ENCODE measurements at places on chromosomes 16 and 17.

- no peak for DNase-seq
These were observed 26.7 kb upstream of the USP7 start for GRCh38 chr16:8990445-8990844.

- DNase-seq, result no peak
These were observed 11.8 kb downstream of the HID1 start for GRCh38 chr17:74960570-74961342.

DNA sequence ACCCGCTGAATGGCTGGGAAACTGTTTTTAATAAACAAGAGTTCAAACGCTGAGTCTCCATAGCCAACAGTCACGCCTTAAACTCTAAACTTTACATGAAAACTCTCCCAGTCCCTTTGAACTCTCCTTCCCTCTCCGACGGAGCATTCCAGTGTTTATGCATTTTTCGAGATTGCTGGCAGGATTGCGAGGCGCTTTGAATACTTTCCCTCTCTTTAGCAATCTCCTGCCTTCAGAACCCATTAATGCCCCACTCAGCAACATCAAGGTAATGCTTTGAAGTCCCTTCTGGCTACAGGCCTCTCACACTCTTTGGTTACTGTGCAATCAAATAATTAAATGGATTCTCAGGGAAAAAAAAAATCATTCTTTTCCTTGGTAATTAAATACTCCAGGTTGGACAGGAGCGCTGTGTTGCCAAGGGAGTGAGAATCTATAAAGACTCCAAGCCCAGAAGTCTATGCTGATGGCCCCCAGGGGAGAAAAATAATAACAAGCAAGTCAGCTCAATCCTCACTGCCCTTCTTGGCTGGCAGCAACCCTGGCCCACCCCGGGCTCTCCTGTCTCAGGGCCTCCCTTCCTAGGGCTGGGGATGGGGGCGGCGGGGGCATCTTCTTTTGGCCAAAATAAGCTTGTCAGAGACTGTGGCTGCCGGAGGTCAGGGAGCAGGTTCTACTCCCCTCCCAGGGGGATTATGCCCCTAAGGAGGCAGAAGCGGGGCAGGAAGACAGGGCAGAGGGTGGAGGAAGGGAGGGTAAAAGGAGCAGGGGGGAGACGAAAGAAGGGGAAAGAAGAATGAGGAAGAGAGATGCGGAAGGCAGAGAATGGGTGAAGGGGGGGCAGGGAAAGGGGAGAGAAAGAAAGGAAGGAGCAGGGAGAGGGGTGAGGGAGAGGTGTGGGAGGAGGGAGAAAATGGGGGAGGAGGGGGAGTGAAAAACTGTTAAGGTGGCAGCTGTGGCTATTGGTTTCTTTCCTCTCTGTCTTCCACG lies 45.2 kb downstream of the AXIN2 start:
- DNase-seq, result peak; percentile 11

- no peak for DNase-seq
These were observed 4.2 kb downstream of the RPL13 start for GRCh38 chr16:89564476-89565255.

DNA sequence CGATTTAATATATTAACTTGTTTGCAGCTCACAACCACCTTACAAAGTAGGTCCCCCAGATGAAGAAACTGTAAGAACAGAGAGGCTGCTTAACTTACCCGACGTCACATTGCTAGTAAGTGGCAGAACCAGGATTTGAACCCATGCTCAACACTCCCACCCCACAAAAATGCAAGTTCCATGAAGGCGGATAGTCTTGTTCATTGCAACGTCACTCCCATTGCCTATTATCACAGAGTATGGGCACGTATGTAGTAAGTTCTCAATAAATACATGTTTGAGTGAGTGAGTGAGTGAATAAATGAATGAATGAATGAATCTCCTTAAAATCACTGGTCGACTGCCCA lies 1.1 kb downstream of the USP31 start:
- DNase-seq, result no peak

DNA sequence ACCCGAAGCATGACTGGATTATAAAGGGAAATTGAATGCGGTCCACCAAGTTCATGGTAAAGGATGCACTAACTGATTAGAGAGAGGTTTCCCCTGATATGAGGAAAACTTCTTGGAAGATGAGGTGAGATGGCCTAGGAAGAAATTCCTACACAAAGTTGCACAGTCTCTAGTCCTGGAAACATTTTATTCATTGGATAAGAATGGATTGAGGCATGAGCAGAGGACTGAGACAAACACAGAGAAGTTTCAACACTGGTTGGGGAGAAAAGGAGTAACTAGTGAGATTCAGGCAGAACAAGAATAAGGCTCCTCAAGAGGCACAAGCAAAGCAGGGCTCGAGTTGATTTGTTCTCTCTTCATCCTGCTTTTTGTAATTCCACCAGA lies 2.0 kb upstream of the CCL2 start:
- DNase-seq, result no peak

DNA sequence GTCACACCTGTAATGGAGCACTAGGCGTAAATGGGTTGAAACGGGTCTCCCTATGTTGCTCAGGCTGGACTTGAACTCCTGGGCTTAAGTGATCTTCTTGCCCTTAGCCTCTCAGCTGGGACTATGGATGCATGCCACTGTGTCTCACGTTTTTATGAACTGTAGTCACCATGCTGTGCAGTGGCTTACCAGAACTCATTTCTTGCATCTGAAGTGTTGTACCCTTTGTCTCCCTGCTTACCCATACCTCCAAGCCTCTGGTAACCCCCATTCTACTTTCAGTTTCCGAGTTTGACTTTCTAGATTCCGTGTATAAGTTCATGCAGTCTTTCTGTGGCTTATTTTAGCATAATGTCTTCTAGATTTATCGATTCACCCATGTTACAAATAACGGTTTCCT lies 7.7 kb downstream of the PYCARD start:
- DNase-seq, result no peak

DNA sequence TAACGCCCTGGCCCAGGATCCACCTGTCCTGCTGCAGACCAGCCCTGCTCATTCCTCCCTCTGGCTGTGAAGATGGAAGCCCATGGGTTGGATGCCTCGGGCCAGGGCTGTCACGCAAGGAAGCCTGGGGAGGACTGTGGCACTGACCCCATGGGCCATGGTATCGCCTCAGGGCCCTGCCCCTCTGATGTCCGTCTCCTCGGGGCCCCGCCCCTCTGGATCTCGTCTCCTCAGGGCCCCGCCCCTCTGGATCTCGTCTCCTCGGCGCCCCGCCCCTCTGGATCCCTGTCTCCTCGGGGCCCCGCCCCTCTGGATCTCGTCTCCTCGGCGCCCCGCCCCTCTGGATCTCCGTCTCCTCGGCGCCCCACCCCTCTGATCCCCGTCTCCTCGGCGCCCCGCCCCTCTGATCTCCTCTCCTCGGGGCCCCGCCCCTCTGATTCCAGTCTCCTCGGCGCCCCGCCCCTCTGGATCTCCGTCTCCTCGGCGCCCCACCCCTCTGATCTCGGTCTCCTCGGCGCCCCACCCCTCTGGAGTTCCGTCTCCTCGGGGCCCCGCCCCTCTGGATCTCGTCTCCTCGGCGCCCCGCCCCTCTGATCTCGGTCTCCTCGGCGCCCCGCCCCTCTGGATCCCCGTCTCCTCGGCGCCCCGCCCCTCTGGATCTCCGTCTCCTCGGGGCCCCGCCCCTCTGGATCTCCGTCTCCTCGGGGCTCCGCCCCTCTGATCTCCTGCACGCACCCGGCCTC lies 24.0 kb downstream of the METRNL start:
- DNase-seq, result no peak

- no peak for DNase-seq
These were observed 8.1 kb downstream of the ADAD2 start for GRCh38 chr16:84199097-84199496.

All from NCI-H446 treated with DMSO at 0.1 percent for 48 hours (cell line).